ENCODE measurements at places on chromosomes 2 and 18. TPM values are rescaled to one million over a fixed set of nuclear protein-coding genes. Genes with fewer than 3 reads are reported as not detected.

The PRKAG3 gene
- not detected for total RNA-seq

The MBOAT2 gene
- 20.4 TPM for total RNA-seq

The KCNF1 gene
- not detected for total RNA-seq

The ZBTB7C gene
- total RNA-seq, result 0.85 TPM

The GALNT14 gene
- total RNA-seq, result 0.09 TPM

The HOXD10 gene
- not detected for total RNA-seq

The SLC5A7 gene
- total RNA-seq, result not detected

The ANO7 gene
- total RNA-seq, result 0.70 TPM

The SRD5A2 gene
- not detected for total RNA-seq

The WDCP gene
- 4.6 TPM for total RNA-seq

The BOLL gene
- not detected for total RNA-seq
